ENCODE measurements at places on chromosomes 7 and 10. TPM values are rescaled to one million over a fixed set of nuclear protein-coding genes. Genes with fewer than 3 reads are reported as not detected.

DNA sequence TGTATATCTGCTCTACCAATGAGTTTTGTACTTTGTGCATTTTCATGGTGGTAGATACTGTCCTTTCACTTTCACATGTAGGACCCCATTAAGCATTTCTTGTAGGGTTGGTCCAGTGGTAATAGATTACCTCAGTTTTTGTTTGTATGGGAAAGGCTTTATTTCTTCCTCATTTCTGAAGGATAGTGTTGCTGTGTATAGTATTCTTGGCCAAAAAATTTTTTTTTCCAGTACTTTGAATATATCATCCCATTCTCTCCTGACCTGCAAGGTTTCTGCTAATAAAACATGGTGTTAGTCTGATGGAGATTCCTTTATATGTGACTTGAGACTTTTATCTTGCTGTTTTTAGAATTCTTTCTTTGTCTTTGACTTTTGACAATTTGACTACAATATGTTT is 12.0 kb downstream of the GIMAP8 start:
- DNase-seq: no peak
- no peaks in the 10 kb centered on the region for H3K36me3 ChIP-seq
- H3K4me1 ChIP-seq: no peaks in the 10 kb centered on the region

DNA sequence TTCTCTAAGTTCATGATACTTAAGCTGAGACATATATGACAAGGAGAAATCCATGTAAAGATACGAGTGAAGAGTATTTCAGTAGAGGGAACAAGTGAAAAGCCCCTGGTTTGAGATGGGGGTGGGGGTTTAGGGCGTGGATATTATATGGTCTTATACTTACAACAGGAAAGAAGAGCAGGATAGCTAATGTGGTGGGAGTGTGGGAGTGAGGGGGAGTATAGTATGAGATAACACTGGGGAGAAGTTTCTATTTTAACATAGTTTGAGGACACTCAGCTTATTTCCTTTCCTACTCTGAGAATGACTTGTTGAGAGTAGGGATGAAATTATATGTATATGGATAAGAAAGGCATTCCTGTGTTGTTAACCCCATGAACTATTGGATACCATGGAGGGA is 36.5 kb downstream of the MCU start:
- no peak overlapping the region for H3K27ac ChIP-seq
- H3K27me3 ChIP-seq: no peaks in the 10 kb centered on the region
- no peaks in the 10 kb centered on the region for H3K4me1 ChIP-seq

- H3K27ac ChIP-seq: no peak overlapping the region
- no peaks in the 10 kb centered on the region for H3K27me3 ChIP-seq
- peaks cover 10% of the 10 kb centered on the region for H3K36me3 ChIP-seq
- no peak for DNase-seq
- no peak overlapping the region for H3K4me3 ChIP-seq
These were observed 134.5 kb downstream of the CPED1 start for GRCh38 chr7:121123032-121123431.

DNA sequence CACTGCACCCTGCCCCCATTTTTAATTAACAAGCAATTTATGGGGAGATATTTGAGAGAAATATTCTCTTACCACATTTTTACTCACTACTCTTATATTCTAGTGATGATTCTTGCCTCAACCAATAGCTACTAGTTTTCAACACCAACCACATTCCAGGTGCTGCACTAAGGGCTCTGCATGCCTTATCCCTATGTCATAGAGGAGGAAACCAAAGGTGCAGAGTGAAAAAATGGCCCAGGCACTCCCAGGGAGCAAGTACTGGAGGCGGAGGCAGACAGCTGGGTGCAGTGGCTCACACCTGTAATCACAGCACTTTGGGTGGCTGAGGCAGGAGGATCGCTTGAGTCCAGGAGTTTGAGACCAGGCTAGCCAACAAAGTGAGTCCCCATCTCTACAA is 35.5 kb upstream of the TPST1 start:
- no peak overlapping the region for H3K27ac ChIP-seq
- H3K27me3 ChIP-seq: no peaks in the 10 kb centered on the region
- H3K4me1 ChIP-seq: no peaks in the 10 kb centered on the region
- no peaks in the 10 kb centered on the region for H3K36me3 ChIP-seq

Gene NT5C2
- total RNA-seq: 25.9 TPM

Gene SMKR1
- total RNA-seq: not detected

Gene FAM241B
- not detected for total RNA-seq

Gene SORCS1
- total RNA-seq: not detected

Data from ascending aorta (tissue), 2 donors.